ENCODE measurements at places on chromosomes 2 and 18. TPM values are rescaled to one million over a fixed set of nuclear protein-coding genes. Genes with fewer than 3 reads are reported as not detected.
A peak's percentile ranks its signal among the peaks of the same experiment; 100 is the strongest.

The COL6A3 gene
- total RNA-seq: 2.1 TPM

The GPR17 gene
- not detected for total RNA-seq

The GALR1 gene
- total RNA-seq: not detected

The FASTKD1 gene
- total RNA-seq: 19.0 TPM

The ALLC gene
- total RNA-seq: not detected

The TXNDC2 gene
- 1.6 TPM for total RNA-seq

The RGPD8 gene
- total RNA-seq: 1.4 TPM

The ARHGAP25 gene
- total RNA-seq: 0.52 TPM

The ZNF532 gene
- 52.2 TPM for total RNA-seq

The FBXO15 gene
- 0.71 TPM for total RNA-seq

The CCDC138 gene
- 5.6 TPM for total RNA-seq

- no peak for DNase-seq
Measured at GRCh38 chr2:54901224-54901986, 148.8 kb downstream of the RTN4 start.

- DNase-seq: no peak
Measured at GRCh38 chr2:191747170-191747530, 69.2 kb downstream of the NABP1 start.

DNA sequence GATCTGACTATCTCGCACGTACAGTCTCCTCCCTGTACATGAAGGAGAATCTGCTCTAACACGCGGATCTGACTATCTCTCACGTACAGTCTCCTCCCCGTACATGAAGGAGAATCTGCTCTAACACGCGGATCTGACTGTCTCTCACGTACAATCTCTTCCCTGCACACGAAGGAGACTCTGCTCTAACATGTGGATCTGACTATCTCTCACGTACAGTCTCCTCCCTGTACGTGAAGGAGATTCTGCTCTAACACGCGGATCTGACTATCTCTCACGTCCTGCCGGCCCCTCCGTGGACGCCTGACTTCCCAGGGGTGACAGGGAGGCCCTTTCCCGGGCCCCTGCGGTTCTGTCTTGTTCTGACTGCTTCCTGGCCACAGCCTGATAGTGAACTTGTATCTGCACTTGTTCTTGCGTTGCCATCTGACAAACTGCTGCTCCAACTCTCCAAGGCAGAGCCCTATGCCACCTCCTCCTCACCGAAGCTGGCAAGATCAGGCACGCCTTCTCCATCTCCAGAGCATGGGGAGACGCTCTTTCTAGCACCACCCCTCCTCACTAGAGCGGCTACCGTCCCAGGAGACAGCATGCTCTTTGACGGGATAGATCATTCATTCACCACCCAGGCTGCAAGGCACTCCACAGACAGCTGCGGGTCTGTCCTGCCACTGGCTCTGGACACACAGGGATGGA is 238.6 kb downstream of the TWIST2 start:
- DNase-seq: no peak

DNA sequence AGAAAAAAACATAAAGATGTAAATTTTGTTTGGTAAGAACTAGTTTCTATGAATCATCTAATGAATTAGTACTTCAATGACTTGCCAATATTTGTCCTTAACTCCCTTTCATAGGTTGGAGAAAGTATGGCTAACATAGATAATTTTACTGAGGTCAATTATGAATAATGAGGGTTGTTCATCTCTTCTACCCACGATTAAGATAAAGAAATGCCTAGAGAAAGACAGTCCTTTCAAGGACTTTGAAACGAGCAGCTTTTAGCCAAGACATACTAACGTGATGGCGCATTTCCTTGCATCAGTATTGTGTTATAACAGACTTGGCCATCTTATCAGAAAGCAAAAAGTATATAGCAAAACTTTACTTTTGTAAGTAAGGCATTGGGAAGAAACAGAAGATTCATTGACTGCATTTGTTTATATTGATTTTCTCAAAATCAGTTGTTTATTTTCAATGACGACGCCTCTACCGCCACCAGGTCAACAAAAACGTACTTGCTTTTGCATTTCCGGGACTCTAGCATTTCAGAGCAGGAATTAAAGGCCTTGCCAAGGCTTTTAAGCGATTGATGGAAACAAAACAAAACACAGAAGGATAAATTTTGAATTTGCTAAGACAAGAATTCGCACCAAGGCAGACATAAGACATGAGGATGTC is 961 bp downstream of the RBM43 start:
- DNase-seq: peak; percentile 31

- peak; percentile 90 for DNase-seq
Measured at GRCh38 chr2:172021955-172022354, 22.2 kb downstream of the METAP1D start.

DNA sequence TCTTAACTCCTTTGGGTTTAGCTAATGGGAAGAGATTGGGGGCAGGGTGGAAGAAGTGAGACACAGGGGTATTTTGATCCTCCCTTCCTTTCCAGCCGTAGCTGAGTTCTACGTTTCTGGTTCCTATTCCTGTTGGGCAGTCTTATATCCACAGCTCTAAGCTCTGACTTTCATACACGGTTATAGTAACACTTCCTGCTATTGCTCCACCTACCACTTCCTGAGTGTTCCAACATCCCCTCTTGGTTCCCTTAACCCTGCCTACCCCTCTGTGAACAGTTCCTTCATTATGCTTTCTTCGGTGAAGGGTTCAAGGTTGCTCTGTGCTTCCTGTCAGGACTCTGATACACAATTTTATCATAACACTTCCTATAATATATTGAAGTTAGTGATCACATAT is 205.1 kb downstream of the DNAH7 start:
- no peak for DNase-seq

DNA sequence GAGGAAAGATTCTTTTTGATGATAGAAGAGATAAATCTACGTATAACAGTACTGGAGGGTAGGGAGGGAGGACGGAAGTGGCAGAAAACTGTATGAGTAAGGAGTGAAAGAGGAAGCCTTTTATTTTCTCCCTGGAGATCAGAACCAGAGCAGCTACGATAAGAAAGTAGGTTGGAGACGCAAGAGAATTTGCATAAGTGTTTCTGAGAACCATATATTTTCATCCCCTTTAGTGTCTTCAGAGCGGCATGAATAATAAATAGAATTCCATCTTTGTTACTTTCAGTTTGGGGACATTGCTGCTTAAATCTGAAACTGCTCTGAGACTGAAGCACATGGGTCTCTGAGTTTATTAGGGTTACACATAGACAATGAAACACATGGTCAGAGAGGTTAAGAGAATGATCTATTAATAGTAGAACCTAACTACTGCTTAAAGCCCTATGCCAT is 230.2 kb upstream of the TNP1 start:
- peak; percentile 32 for DNase-seq

DNA sequence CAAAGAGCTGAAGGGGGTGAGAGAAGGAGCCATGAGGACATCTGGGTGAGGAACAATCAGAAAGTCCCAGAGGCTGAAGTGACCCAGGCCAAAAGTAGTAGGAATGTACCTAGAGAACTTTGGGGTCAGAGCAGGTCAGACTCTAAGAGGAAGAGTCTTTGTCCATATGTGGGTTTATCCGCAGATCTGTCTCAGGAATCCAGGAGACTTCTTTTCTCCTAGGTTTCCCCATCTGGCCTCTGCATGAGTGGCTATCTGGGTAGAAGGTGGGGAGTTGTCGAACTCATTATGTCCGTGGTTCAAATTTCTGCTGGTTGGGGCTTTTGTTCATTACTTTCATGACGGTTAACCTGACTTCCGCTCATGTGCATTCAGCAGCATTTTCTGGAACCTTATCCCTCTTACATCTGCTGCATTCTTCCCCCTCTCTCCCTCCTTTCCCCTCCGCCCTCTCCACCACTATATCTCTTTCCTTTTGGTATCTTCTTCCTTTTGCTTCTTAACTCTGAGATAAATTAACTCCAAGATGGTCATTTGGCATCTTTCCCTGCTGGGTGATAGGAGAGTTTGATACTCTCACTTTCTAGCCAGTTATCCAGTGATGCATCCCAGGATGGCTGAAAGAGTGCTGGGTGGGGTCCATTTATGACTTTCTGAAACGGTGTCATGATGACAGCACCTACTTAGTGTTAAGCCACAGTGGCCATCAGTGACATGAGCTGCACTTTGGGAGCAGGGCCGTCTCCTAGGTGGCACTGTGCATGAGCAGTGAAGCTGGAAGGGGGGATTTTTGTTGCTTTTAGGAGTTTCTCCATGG is 2.1 kb downstream of the LIPG start:
- DNase-seq: no peak

DNA sequence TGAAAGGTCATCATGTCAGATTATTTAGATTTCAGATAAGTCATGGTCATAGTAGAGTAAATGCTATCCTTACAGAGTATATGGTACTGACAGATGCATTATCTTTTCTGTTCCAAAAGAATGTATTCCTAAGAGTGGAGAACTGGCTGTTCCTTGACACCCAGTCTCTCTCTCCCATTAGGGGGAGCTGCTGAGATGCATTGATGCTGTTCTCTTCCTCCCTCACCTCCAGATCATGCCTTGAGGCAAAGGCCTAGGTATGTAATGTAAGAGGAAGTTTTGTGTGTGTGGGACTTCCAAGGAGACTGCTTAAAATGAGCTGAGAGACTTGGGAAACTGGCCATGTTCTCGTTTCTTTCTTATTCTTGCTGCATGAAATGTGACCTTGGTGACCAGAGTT is 979.5 kb upstream of the CELF4 start:
- DNase-seq: peak; percentile 43

DNA sequence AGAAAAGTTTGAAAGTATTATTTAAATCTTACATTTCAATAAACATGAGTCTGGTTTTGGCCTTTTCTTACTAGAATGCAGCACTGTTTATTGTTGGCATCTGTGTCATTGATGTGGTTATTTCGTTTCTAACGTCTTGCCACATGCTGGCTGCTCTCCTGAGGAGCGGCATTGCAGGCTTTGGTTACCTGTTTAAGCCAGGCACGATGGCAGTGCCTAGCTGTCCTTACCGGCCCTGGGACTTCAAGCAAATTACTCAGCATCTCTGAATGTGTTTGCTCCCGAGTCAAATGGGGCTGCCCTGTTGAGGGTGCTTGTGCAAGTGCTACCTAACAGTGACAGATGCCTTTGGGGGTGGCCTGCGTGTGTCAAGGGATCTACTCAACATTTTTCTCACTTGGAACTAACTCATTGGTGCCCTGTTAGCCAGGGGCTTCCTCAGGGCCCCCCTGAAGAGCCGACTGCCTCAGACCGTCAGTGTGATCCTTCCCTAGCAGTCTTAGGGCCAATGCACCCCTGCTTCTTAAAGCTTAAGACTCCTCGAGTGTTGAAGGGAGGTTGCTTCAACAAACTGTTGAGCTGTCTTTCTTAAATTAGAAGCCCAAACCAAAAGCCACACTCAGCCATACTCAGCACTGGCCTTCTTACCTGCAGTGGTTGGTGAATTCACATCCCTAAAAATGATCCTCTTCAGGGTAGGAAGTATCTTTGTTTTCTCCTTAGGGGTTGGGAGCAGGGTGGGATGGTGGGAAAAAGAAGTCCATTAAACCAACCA is 151.5 kb downstream of the NCK2 start:
- DNase-seq: no peak

DNA sequence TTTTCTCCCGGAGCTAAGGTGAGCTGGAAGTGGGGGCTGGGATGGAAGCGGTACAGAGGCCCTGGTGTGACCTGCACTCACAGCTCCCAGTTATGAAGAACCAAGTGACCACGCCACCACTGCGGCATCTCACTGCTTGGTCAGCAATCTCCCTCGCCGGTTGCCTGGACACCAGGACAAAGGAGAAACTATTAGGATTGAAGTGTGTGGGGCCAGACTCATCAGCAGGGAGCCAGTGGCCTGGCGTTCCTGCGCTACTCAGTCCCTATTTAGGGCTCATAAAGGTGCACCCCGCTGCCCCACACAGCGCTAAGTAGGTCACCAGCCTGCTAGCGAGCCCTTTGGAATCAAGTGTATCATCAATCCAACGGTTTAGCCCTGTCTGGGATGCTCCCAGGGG is 82.9 kb downstream of the ZCCHC2 start:
- peak; percentile 11 for DNase-seq

DNA sequence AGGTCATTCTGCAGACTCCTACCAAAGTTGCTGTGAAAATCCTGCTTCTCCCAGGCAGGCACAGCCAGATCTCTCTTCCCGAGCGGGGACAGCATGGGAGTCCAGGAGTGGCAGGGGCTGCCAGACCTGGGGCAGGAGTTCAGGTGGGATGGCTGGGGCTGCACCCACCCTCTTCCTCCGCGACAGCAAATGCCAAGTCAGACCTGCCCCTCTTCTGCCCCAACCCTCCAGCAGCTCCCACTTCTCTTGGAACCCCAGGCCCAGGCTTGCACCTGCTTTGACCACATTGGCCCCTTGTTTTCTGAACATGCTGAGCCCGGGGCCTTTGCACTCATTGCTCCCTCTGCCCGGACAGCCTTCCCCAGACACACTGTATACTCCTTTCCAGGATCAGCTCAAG is 288.2 kb upstream of the HS6ST1 start:
- no peak for DNase-seq

- DNase-seq: peak; percentile 61
Measured at GRCh38 chr2:36406296-36406695, 50.7 kb downstream of the CRIM1 start.

DNA sequence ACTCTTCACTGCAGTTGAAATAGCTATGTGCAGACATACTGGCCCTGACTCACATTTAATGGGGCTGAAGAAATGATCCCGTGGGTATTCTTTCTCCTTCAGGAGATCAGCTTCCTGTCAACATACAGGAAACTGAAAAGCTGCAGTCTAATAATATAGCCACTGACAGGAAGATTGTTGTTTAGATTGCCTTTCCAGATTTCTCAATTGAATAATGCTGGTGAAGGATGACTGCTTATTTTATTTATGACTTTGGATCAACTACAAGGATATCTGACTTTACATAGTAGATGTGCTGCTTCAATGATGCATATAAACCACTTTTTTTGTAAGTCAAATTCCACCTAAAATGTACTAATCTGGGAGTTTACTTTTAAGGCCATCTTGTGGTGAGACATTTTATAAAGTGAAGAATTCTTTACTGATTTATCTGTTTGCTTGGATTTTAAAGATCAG is 93.4 kb upstream of the MAP4K3 start:
- DNase-seq: peak; percentile 61

DNA sequence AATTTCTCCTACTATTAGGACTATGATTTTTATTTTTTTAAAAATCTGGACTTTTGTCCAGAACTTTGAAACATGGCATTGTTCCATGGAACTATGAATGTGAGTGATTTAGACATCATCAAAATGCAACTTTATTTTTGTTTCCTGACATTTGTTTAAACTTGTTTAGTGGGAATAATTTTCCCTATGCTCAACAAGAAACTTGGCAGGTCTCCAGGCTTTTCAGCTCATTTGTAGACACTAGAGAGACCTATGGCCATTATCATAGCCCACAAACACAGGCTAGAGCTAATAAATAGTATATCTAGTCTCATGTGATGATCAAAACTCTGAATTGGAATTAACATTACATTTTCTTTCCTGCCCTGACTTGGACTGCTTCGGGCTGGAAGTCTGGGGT is 145.1 kb upstream of the CELF4 start:
- DNase-seq: no peak

DNA sequence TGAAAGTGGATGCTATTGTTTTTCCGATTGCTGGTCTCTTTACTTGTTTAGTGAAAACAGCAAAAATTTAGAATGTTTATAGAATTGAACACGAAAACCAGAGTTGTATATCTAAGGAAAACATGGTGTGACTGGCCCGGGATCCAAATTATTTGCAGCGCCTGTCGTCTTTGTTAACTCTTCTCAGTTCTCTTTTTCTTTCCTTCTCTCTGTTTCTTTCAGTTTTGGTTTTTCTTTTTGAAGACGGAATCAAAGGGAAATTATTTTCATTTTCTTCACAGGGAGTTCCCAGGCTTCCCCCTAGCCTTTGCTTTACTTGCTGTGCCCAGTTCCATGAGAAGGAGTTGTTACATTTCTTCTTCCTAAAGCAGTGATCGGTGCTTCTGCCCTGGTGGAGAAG is 76.0 kb downstream of the AGAP1 start:
- DNase-seq: no peak

- peak; percentile 86 for DNase-seq
Measured at GRCh38 chr2:171712051-171712450, 24.8 kb downstream of the DYNC1I2 start.
